ENCODE measurements at places on chromosomes 7 and 10.

GRCh38 chr7:75772081-75773077 is at the start of gene CCL26:
TSS of gene CCL26 (minus strand) at chr7:75772211. CDS start at chr7:75772176, 35 bp downstream.
- DNase-seq, result no peak

DNA sequence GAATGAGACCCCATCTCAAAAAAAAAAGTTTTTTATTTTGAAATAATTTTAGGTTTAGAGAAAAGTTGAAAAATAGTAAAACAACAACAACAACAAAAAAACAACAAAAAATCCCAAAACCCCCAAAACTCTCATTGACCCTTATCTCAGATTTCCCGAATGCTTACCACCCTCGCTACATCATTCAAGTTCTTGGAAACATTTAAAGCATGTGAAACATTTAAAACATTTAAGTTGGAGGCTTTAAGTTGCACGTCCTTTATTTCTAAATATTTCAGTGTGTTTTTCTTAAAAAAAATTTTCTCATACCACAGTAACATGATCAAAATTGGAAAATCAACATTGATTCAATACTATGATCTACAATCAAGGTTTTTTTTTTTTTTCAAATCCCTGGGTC is 382 bp upstream of the ARMS2 start:
- no peak for DNase-seq

DNA sequence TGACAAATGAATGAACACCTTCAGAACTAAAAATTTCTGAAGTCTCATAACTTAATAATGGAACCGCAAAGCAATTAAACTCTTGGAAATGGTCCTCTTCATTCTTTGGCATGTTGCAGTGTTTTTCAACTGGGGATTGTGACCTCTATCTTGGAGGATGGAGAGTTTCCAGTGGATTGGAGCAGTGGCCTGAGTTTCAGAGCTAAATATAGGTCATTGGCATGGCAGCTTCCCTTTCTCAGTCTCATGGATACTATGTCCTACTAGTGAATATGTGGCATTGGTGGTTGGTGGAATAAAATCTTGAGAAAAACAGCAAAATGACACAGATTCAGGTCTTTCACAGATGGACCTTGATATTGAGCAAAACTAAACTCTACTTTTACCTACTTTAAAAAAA is 24.1 kb upstream of the EPC1 start:
- DNase-seq, result no peak

DNA sequence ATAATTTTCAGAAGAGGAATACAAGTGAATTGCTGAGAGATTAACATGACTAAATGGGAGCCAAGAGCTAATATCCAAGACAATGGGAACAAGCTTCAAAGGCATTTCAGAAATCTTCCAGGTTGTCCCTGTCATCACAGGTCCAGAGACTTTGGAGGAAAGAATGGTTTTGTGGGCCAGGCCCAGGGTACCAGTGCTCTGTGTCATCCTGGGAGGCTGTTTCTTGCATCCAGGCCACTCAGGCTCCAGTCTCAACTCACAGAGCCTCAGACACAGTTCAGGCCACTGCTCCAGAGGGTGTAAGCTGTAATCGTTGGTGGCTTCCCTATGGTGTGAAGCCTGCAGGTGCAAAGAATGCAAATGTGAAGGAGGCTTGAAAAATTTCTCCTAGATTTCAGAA is 170.4 kb upstream of the NRG3 start:
- DNase-seq, result no peak

- no peak for DNase-seq
These were observed 3.0 kb downstream of the SMARCD3 start for GRCh38 chr7:151245360-151246101.

DNA sequence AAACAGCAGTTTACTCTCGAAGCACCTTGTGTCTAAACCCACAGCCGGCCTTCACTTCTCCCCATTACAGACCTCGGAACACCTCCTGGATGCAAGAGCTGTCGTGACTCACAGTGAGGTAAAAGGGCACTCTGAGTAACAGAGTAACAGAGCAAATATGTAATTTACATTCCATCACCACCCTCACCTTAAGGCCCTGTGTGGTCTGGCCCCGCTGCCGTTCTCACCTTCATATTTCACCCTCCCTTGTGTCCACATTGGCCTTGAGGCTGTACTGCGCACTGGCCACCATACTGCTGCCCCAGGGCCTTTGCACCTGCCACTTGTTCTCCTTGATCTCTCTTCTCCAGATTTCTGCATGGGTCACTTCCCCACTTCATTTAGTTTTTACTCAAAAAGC is 12.6 kb downstream of the FFAR4 start:
- DNase-seq, result no peak

DNA sequence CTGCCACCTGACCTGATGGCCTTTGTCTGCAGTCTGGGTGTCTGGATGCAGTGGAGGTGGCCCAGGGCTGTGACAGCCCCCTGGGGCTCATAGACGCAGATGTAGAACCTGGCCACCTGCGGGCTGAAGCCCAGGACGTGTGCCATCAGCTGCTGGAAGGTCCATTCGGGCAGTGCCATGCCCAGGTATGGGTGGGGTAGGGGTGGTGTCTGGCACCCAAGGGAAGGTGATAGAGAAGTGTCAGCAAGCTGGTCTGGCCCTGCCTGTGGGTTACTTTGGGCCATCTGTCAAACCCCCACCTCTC is 6.1 kb upstream of the ZNF467 start:
- DNase-seq, result no peak

- DNase-seq, result no peak
These were observed 7.0 kb downstream of the MSS51 start for GRCh38 chr10:73426318-73426717.

DNA sequence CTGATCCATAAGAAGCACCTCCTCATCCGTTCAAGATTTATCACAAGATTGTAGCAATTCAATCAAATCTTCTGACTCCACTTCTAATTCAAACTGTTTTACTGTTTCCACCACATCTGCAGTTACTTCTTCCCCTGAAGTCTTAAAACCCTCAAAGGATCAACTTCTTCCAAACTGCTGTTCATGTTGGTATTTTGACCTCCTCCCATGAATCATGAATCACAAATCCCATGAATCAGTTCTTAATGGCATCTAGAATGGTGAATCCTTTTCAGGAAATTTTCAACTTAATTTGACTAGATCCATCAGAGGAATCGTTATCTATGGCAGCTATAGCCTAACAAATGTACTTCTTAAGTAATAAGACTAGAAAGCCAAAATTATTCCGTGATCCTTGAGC is 122.3 kb downstream of the IMMP2L start:
- no peak for DNase-seq

Data from dorsolateral prefrontal cortex (tissue), 122 donors.